CD14-positive monocyte (primary cell): ENCODE measurements at places on chromosomes 1 and 21. TPM values are rescaled to one million over a fixed set of nuclear protein-coding genes. Genes with fewer than 3 reads are reported as not detected.

RBM15 gene
- polyA plus RNA-seq: 6.7 TPM

GRCh38 chr1:228304766-228305395, 97.0 kb downstream of the OBSCN start:
- no peak for DNase-seq

DNA sequence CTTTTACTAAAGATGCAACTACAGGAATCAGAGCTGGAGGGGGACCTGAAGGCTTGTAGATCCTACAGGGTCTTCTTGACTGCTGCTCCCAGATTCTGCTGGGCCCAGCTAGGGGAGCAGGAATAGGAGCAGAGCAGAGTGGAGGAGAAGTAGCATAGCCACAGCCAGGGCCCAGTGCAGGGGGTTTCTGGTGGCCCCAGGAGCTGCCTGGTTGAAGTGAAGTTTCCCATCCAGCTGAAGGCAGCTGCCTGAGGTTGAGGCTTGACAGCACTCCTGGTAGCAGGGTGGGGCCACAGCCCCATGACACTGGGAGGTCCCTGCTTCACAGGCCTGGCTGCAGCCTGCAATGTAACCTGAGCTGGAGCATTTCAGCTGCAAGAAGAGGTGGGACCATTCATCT, 2.0 kb upstream of the INPP5B start:
- DNase-seq: no peak

GRCh38 chr21:44305691-44306090, 5.8 kb downstream of the PFKL start:
- no peak for DNase-seq

- no peak for DNase-seq
Observed at GRCh38 chr21:38441153-38441552, 57.1 kb downstream of the ERG start.

- peak; percentile 85 for DNase-seq
Observed at GRCh38 chr1:148318123-148318903, 164.8 kb downstream of the PPIAL4G start.

GRCh38 chr1:61887931-61888564, 145.8 kb downstream of the PATJ start:
- DNase-seq: no peak

GRCh38 chr1:41046347-41046775, 24.8 kb upstream of the SLFNL1 start:
- DNase-seq: no peak

- DNase-seq: no peak
Observed at GRCh38 chr1:111509997-111510375, 6.6 kb upstream of the ADORA3 start.
